ENCODE measurements at places on chromosomes 3 and 15.

- no peak for DNase-seq
Observed at GRCh38 chr15:40986820-40987219, 33.5 kb downstream of the CHAC1 start.

GRCh38 chr3:138187296-138188012 lies at the start of gene ARMC8:
ARMC8 (plus strand) TSS chr3:138187301; CDS start chr3:138187555, 254 bp downstream.
- peak; percentile 78 for DNase-seq

DNA sequence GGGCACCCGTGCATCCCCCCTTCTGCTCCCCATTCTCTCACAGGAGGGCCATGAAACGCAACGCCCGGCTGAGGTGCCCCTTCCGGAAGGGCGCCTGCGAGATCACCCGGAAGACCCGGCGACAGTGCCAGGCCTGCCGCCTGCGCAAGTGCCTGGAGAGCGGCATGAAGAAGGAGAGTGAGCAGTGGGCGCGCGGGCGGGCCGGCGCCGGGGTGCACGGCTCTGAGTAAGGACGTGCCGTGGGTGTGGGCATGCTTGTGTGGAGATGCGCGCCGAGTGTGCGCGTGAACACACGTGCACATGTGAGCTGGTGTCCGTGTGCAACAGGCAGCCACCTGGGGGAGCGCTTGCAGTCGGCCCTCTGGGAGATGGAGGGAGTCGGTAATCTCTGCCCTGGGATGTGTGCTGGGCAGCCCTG lies 28.1 kb downstream of the NR1I2 start:
- no peak for DNase-seq

GRCh38 chr3:127959873-127960272 lies 44.8 kb downstream of the KBTBD12 start:
- peak; percentile 3 for DNase-seq

DNA sequence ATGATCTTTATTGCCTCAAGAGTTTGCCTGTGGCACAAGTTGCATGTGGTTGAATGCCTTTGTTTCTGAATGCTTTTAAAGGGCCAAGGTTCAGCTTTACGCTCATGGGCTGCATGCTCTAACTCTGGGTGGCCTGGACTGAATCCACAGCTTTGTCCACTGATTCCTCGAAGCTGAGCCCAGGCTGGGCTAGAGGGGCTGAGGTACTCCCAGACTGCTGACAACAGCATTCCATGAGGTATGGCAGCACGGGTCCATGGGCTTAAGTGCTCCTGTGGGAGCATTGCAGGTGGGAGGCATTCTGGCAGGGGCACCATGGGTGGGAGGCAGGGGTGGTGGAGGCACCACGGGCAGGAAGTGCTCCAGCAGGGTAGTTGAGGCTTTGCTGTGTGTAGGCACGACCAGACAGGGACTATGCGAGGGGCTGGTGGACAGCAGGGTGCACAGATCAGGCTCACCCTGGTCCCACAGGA lies 61.6 kb downstream of the GLCE start:
- DNase-seq: no peak

GRCh38 chr15:99123713-99124451 lies 19.0 kb downstream of the SYNM start:
- peak; percentile 57 for DNase-seq

DNA sequence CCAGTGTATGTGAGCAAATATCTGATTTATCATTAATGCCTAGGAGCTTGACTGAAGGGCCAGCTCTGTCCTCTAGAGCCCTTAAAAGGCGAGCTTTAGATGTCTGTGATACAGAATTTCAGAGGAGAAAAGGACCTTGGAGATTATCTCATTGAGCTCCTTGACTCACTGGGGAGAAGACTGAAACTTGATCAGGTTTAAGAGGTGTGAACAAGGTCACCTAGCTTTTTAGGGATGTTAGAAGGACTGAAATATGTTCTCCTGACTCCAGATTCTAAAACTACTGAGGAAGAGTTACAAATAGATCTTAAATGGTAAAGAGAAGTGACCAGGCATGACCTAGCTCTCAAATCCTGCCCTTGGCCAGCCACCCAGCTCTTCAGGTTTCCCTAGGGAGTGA lies 193.7 kb upstream of the BHLHE40 start:
- DNase-seq: no peak

DNA sequence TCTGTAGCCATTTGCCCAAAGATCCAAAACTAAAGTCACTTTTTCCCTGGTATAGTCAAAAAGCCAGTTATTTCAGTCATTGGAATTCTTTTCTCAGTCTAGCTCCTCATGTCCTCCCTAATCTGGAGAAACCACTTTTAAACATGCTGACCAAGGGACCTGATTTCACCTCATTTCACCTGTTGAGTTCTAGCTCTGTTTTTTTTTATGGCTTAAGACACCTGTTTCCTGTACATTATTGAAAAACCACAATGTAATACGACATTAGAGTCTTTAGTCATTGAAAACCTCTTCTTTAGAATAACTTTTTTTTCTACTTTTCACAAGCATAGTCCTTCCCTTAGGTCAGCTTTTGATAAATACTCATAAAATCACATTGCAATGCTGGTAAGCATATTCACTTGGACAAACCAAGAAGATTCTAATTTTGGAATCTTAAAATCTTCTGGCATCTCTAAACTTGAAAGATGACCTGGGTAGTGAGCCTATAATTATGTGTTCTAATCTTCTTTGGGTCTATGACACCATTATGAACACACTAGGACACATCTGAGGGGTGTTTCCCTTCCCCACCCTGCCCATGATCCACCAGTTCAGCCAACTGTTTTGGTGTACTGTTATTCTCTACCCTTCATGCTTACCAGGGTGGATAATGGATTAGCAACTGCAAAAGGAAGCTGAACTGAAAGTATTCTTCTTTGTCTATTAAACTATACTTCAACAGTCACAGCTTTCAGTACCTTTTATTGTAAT lies 103.5 kb upstream of the FXR1 start:
- DNase-seq: no peak

DNA sequence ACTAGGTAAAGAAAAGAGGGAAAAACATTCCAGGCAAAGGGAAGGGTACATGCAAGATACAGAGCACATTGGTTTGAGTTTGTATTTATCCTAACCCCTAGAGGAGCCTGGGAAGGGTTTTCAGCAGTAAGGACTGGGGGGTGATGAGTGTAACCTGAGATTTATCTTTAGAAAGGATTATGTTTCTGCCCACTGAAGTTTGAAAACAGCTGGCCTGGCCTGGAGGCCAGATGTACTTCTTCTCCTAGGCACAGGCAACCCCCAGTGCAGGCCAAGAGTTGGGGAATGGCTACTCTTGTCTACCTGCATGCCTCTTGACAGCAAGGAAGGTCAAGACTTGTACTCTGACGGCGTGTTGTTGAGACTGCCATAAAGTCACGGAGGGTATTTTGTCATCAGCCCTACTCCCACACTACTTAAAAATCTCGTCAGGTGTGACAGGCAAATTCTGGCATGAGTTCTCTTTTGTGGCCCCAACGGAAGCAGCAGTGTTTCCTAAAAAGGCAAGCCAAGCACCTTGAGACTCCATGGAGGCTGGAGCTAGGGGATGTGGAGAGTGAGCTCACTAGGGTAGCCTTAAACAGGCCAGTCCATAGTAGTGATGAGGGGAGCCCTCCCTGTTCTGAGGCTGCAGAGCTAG lies 241.5 kb upstream of the WNT5A start:
- DNase-seq: no peak

DNA sequence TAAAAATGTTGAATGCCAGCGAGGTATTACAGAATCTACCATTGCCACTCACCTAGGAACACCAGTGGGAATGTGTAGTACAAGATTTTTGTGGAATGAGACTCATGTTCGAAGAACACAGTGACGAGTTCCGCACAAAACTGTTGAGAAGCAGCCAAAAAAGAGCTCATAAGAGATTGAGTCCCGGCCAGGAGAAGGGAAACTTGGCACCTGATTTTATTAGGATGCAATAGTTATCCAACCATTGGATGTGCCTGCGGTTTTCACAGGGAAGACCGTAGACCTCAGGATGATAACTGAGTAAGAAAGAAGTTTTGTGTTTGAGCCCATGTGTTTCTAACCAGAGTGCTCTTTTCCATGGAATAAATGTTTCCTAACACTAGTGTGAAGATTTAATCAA lies 88.9 kb downstream of the PTPRG start:
- no peak for DNase-seq

GRCh38 chr3:140341817-140342403 lies 336.0 kb upstream of the TRIM42 start:
- DNase-seq: no peak

- DNase-seq: no peak
Observed at GRCh38 chr15:47551546-47551945, 165.8 kb upstream of the SEMA6D start.

- no peak for DNase-seq
Observed at GRCh38 chr15:28096411-28096669, 2.8 kb downstream of the OCA2 start.

GRCh38 chr15:90451053-90451850 lies 63.2 kb downstream of the IQGAP1 start:
- no peak for DNase-seq

GRCh38 chr3:24565656-24566055 lies 71.0 kb upstream of the THRB start:
- DNase-seq: no peak

DNA sequence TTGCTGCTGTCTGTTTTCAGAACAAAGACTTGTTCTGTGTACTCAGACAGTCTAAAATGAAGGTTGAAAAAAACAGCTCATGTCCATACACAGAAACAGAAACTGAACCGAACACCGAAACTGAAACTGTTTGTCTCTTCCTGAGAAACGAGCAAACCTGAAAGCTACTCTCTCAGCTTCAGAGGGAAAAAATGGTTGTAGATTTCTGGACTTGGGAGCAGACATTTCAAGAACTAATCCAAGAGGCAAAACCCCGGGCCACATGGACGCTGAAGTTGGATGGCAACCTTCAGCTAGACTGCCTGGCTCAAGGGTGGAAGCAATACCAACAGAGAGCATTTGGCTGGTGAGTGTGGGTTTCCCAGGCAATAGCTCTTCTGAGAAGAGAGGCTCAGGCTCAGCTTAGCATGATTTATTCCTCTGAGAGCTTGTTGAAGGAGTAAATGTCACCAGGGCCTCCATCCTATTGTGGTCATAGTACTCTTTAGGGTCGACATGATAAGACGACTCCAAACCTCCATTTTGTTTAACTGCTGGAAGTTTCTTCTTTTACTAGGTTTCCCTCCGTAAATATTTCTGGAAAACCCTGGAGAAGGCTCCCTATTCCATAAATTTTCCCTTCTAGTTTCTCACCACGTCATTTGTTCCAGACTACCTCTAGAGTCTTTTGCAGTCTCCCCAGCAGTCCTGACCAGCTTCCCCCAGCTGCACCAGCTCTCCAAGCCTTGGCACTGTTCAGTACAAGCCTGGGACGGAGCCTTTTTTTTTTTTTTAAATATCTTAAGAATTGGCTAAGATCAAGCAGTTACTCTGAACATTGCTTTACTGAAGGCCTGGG lies at the start of gene RTP4:
RTP4 (plus strand) TSS at position 135 of the 838 bp plus-strand sequence; CDS start at position 192, 57 bp downstream.
- DNase-seq: no peak

GRCh38 chr3:36461597-36461996 lies 81.3 kb downstream of the STAC start:
- no peak for DNase-seq

DNA sequence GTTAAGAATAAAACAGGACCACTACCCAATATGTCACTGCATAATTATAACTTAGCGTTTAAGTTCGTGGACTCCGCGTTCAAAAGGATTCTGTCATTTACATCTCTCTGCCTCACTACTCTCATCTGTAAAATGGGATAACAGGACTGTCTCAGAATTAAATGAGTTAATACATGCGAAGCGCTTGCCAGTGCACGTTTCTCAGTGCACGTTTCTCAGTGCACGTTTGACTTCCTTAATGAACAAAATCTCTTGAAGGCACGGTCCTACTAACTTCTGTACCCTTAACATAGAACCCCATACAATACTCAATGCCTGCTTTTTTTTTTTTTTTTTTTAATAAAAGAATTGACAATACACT lies 499 bp downstream of the RABL3 start:
- no peak for DNase-seq

DNA sequence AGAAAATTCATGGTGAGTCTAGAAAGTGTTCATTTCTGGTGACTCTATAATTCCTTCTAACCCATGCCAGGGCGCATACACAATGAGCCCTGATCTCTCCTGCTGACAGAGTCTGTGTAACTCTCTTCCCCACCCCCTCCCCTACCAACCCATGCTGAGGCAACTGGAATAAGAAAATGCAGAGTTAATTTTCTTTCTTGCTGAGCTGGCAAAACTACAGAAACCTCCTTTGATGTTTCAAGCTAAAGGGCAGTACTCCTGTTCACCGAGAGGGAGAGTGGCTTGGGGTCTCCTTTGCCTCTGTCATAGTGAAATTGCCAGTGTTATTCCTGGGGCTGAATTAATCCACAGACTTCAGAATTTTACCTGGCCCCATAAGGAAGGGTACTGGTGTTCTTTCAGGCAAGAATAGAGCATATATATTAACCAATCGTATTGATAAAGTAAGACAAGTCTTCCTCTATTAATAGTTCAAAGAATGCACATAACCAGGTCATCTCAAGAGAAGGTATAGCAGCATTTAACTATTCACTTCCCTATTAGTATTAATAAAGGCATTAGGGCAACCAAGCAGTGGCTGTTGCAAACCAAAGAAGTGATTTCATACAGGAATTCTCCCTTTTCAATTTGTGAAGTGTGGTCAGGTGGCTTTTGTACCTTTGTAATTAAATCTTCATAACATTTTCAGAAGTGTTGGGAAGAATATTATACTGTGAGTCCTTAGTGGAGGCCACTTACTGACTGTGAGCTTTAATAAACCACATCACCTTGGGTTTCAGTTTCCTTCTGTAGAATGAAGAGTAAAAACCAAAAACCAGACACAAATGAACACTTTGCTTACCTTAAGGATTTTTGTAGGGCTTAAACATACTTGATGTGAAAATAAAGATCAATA lies 4.1 kb downstream of the GAP43 start:
- DNase-seq: no peak

DNA sequence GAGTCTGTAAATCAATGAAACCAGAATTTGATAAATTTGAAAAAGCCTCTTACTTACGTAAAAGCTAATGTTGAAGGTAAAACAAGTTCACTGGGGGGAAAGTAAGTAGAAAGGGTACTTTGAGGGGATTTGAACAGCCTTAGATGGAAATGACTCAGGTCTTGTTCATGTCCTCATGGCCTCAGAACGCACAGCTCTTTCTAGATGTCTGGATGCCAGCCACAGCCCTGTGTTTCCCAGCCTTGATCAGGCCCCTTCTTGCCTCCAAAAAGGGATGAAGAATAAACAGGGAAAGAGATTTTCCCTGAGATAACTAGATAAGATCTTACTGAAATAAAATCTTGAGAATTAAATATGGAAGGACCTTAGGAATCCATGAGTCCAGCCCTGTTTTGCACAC lies 237.1 kb upstream of the GOLGA6L4 start:
- no peak for DNase-seq

DNA sequence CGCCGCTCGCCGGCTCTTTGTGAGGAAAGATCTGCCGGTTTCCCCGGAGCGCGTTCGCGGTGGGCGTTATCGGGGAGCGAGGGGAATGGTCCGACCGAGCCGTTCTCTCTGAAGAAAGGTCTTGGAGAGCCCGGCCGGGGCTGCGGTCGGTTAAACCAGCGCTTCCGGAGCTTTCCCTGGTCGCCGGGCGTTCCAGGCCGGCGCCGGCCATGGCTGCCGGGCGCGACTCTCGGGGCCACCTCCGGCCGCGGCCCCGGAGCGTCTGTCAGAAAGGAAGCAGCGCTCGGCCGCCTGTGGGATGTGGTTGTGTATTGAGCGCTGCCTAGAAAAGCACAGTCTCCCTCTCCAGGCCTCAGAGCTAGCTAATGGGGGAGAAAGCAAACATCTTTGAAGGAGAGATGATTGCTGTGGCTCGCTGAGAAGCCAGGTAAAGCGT lies 731 bp downstream of the FYTTD1 start:
- peak; percentile 58 for DNase-seq

GRCh38 chr3:106086038-106086437 lies 217.2 kb upstream of the CBLB start:
- DNase-seq: no peak

- DNase-seq: no peak
Observed at GRCh38 chr3:177335728-177336127, 138.4 kb upstream of the TBL1XR1 start.

GRCh38 chr3:180017846-180018245 lies 18.9 kb downstream of the PEX5L start:
- no peak for DNase-seq
